Renal pelvis (tissue), 12 donors: ENCODE measurements at places on chromosomes 1 and 21. TPM values are rescaled to one million over a fixed set of nuclear protein-coding genes. Genes with fewer than 3 reads are reported as not detected.

The SPRR1B gene
- polyA plus RNA-seq: not detected

The AMPD1 gene
- polyA plus RNA-seq: not detected

The SLFNL1 gene
- 1.0 TPM for polyA plus RNA-seq

The TSPAN1 gene
- polyA plus RNA-seq: 64.2 TPM

The CXADR gene
- polyA plus RNA-seq: 28.6 TPM

The APCS gene
- polyA plus RNA-seq: not detected

The SMCP gene
- polyA plus RNA-seq: not detected

The KRTAP21-2 gene
- polyA plus RNA-seq: not detected

The DCLRE1B gene
- polyA plus RNA-seq: 11.3 TPM

The SPOCD1 gene
- polyA plus RNA-seq: 0.84 TPM

The ARTN gene
- polyA plus RNA-seq: 1.7 TPM

The S100A1 gene
- 21.0 TPM for polyA plus RNA-seq

The ADCY10 gene
- 1.4 TPM for polyA plus RNA-seq

The ACTN2 gene
- polyA plus RNA-seq: 2.2 TPM

- DNase-seq: no peak
These were observed 17.0 kb downstream of the NEK7 start for GRCh38 chr1:198173832-198174231.

DNA sequence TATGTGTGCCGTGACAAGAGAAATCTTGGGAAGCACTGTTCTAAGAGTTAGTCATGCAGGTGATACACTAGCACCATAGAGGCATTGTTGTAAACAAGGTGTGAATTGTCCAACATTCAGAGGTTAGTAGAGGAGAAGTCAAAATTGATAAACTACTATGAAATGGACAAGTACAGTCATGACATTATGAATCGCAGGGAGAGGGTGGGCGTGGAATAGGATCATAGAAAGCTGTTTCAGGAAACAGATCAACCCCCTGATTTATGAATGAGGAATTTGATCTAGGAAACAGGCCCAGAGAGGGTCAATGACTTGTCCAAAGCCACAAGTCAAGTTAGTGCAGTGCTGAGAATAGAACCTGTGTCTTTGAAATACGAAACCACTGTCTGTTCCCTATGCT lies 58.5 kb upstream of the LAX1 start:
- no peak for DNase-seq

DNA sequence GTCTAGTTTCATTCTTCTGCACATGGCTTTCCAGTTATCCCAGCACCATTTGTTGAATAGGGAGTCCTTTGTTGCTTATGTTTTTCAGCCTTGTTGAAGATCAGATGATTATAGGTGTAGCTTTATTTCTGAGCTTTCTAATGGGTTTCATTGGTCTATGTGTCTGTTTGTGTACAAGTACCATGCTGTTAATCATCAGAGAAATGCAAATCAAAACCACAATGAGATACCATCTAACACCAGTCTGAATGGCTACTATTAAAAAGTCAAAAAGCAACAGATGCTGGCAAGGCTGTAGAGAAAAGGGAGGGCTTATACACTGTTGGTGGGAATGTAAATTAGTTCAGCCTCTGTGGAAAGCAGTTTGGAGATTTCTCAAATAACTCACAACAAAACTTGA lies 321.5 kb upstream of the PTBP2 start:
- no peak for DNase-seq

DNA sequence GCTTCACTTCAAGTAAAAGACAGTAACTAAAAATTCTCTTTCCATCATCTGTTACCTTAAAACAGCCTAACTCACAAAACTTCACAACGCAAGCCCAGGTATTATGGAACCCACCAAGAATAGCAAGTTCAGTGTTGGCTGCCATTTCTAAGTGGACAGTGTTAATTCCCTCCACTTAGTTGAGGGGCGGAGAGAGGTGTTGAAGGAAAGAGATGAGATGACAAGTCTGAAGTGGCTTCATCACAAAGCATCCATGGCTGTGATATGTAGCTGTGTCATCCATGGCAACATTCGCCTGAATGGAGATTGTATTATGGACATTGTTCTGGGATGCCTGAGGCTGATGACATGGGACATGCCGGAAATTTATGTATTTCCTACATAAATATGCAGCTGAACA lies 101.8 kb downstream of the SIM2 start:
- DNase-seq: no peak

DNA sequence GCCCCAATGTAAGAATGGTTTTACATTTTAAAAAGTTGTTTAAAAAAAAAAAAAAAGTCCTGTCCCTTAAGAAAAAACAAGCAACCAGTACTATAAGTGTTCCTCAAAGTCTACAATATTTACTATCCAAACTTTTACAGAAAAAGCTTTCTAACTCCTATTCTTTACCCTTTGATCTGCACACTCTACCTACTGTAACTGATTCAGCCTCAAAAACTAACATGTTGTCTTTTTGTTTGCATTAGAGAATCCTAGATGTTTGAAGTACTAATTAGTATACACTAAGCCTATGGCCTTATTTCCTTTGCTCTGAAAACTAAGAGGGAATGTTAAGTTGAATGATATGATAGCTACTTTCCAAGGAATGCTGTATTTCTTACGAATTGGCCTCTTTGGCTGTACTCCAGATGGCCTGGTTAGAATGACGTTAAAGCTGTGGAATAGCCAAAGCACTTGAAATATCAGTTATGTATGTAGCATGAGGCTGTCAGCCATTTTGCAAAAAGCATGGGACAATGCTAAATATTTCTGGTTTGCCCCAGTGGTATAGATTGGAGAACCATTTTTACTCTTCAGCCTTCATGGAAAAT lies 234.8 kb downstream of the GPR52 start:
- DNase-seq: peak; percentile 28

GRCh38 chr1:38053416-38054091 lies 7.0 kb upstream of the POU3F1 start:
- DNase-seq: no peak

GRCh38 chr1:160552425-160552824 lies 26.9 kb downstream of the CD84 start:
- DNase-seq: no peak

DNA sequence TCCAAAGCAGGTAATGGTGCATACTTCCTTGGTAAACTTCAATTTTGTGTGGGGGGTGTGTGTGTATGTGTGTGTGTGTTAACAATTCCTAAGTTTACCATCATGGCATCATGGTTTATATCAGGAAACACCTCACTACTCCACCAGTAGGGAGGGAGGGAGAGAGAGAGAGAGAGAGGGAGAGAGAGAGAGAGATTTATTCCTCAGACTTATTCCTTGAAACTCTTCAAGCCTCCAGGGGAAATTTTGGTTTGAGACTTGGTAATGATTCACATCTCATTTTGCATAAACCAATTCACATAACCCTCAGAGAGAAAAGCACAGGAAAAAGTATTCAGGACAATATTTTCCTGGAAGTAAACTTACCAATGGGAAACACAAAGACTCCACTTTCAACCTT lies 115.0 kb downstream of the TTLL7 start:
- no peak for DNase-seq

DNA sequence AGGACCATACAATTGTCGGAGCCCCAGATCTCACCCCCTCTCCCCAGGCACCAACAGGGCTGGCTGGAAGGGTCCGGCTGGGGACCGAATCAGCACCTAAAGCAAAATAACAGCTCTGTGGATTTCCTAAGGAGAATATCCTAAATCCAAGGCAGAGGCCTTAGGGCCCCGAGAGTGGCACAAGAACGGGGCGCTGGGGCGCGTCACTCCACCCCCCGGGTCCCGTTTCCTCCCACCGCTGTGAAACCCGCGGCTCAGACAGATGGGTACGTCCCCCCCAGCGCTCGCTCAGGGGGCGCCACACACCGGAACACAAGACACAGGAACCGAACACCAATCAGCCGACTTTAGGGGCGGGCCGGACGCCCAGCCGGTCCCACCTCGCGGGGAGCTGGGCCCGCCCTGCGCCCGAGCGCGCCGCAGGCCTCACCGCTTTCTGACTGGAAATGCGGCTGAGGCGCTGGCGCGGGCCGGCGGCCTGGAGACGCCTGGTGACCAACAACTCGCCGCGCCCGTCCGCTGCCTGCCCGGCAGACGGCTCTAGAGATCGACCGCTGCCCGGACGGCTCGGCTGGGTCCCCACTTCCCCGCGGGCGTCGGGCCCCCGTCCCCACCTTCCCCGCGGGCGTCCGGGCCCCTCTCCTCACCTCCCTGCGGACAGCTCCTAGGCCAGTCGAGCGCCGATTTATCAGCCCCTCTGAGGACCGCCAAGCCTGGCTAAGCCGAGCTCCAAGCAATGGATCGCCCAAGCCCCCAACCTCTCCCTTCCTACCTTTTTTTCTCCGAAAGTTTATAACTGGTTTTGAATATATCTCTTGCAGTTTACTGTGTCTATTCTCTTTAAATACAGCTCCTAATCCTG lies at the start of gene HFM1:
Gene HFM1 (minus strand): TSS at position 687 of the 862 bp plus-strand sequence. CDS start 3,755 bp downstream, outside the sequence.
- peak; percentile 89 for DNase-seq

DNA sequence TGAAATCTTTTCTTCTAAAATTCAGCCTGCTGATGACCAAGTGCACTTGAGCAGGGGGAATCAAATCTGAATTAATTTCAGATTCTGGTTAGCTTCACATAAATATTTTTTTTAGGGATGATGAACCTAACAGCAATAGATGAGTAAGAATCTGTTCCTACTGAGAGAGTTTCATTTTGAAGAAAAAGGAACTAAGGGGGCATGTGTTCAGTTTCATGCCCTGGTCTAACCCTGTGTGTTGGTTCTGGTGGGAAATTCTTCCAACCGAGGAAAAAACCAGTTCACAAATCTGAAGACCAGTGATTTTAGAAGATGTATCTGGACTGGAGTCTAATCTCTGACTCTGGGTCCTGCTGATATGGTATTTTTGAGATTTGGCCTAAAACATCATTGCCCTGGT lies 13.7 kb downstream of the SELL start:
- DNase-seq: no peak

DNA sequence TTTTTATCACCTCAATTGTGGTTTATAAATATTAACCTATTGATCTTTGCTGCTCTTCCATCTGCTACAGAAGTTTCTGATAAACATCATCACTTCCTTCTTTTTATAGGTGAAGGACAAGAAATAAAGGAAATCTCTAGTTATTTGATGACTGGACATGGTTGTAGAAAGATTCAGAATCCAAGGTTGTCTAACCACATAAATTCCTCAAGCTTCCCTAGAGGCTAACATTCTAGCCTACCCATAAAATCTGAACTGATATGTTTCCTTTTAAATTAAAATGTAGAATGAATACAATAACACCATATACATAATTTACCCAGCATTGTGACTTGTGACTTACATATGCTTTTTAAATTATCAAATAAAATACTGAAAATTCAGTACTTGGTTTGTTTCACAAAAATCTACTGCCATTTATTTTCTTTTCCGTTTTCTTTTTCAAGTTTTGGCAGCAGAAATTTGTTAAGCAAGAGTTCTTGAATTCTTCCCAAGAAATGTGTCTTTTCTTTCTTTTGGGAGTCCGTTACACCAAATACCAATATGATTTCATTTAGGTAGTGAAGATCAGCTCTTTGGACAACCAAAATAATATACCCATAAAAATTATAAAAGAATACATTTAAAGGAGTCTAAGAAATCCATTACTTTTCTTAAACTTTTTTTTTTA lies 513.2 kb upstream of the ADGRL2 start:
- no peak for DNase-seq

DNA sequence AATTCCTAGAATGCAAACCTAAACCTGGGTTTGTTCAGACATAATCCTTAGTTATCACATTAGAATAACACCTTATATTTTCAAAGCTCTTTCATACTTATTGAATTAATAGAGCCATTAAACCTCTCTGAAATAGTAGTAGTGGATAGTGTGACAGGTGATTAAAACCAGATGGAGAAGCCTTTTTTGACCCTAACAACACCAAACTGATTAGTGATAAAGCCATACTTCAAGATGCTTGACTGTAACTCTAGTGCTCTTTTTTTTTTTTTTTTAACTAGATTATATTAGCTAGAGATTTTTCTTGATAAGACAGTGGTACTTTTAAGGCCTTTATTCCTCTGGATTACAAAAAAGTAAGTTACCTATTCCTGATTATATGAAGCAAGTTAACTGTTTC lies 190.1 kb downstream of the ST6GALNAC3 start:
- DNase-seq: no peak

DNA sequence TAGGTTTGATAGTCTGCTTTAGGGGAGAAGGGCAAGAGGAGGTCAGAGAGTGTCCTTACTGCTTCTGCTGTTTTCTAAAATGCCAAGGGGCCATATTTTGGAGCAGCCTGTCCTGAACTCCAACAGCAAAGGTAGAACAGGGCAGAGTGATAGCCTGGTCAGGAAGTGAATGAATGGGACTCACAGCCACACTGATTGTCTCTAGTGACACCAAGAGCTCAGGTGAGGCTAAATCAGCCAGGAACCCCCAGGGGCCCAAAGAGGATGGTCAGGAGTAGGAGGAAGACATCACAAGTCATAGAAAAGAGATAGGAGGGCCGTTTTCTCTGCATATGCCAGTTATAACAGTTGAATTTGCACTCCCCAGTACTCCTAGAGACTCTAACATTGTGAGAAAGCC lies 97.4 kb upstream of the DUSP10 start:
- DNase-seq: no peak

GRCh38 chr21:34126691-34127090 lies 53.3 kb downstream of the MRPS6 start:
- no peak for DNase-seq

DNA sequence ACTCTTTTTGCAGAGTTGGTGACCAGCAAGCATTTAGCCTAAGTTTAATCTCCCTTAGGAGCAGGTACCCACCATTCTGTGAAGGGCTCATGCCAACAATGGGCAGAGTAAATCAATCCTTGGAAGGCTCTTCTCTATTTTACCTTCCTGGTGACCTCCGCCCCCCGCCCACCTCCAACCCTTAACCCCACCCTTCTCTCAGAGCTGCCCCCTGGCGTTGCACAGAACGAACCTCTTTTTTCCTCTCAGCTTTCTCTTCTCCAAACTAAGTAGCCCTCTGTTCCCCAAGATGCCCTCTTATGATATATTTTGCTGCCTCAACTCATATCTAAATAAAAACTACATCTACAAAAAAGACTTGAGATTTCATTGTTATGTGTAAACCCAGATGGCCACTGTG lies 186.8 kb downstream of the SEC16B start:
- no peak for DNase-seq

DNA sequence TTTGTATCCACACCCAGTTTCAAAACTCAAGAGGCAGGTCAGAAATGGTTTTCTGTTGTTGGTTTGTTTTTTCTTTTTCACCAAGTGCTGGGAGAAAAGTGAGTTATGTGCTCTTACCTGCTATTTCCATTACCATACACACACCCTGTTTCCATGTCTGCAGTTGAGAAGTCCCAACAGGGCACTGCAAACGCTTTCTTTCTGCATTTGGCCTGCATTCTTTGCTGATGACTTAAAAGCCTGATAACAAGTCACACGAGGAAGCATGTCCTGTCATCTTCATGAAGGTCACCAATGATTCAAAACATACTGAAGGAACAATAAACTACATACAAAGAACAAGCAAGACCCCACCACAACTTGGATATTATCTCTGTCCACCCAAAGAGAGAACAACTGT lies 24.8 kb upstream of the KCNE1 start:
- no peak for DNase-seq

GRCh38 chr1:94258873-94259331 lies 21.5 kb upstream of the ARHGAP29 start:
- no peak for DNase-seq

- DNase-seq: no peak
These were observed 59.5 kb downstream of the IRF2BP2 start for GRCh38 chr1:234550341-234551031.

GRCh38 chr1:170460001-170460400 lies 72.0 kb upstream of the GORAB start:
- DNase-seq: no peak
